GM10248 (cell line): ENCODE measurements at places on chromosomes 12 and 14.
A peak's percentile ranks its signal among the peaks of the same experiment; 100 is the strongest.

- no peak for DNase-seq
Measured at GRCh38 chr12:116436561-116437249, 122.5 kb upstream of the MAP1LC3B2 start.

- no peak for DNase-seq
Measured at GRCh38 chr12:28550757-28551704, 360.8 kb downstream of the CCDC91 start.

DNA sequence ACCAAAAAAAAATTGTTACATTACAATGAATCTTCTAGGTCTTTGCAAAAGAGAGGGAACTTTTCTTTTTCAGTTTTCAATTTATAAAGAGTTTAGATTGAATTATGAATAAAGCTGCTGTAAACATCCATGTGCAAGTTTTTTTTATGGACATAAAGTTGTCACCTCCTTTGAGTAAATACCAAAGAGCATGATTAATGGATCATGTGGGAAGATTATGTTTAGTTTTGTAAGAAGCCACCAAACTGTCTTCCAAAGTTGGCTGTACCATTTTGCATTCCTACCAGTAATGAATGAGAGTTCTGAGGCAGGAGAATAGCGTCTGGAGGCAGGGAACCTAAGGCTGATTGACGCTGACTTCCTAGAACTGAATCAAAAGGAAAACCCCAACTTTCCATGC lies 30.2 kb downstream of the LEMD3 start:
- DNase-seq: no peak

DNA sequence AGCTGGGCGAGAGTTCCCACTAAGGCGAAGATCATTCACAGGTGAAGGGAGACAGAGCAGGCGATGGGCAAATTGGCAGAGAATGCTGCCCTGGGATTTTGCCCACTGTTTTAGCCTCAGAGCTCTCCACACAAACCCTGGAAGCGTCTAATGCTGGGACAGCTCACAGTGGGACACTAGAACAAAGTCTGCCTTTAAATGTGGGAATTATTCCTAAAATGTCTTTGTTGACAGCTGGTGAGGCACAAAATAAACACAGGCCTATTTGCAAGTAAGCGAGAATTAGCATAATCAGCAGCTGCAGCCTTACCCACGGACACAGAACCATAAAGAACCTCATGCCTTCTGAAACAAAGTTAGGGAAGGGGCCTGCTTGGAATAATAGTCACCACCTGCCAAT lies 824.5 kb downstream of the AACS start:
- no peak for DNase-seq

- no peak for DNase-seq
Measured at GRCh38 chr12:93568091-93568490, 4.4 kb upstream of the SOCS2 start.

DNA sequence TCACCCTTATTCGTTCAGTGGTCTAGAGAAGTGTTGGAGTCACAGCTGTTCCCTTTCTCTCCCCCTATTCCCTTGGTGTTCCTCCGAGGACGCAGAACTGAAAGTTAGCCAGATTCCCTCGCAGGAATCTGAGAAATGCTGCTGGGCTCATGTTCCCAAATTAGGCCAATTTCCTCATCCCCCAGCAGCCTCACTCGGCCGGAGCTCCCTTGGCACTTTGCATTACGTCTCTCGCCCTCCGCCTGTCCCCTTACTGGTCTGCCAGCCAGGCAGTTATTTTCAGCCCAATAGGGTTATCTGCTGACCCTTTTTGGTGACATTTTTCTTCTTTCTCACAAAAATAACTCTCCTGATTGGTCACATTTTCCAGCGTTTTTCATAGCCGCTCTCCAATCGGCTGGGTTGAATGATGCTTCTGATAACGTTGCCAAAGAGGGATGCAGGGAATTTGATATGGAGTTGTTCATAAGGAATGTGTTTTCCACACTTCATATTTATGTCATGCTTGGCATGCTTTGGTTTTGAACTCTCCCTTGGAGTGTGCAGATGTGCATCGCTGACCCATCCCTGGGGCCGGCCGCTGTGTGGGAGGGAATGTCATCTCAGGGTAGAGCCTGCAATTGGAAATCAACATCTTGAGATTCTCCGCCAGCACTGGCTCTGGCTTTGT lies 9.9 kb downstream of the IFT43 start:
- DNase-seq: no peak

- DNase-seq: no peak
Measured at GRCh38 chr12:31321186-31321896, 4.6 kb downstream of the SINHCAF start.

GRCh38 chr12:25041006-25041741 lies 92.3 kb upstream of the BCAT1 start:
- DNase-seq: no peak

DNA sequence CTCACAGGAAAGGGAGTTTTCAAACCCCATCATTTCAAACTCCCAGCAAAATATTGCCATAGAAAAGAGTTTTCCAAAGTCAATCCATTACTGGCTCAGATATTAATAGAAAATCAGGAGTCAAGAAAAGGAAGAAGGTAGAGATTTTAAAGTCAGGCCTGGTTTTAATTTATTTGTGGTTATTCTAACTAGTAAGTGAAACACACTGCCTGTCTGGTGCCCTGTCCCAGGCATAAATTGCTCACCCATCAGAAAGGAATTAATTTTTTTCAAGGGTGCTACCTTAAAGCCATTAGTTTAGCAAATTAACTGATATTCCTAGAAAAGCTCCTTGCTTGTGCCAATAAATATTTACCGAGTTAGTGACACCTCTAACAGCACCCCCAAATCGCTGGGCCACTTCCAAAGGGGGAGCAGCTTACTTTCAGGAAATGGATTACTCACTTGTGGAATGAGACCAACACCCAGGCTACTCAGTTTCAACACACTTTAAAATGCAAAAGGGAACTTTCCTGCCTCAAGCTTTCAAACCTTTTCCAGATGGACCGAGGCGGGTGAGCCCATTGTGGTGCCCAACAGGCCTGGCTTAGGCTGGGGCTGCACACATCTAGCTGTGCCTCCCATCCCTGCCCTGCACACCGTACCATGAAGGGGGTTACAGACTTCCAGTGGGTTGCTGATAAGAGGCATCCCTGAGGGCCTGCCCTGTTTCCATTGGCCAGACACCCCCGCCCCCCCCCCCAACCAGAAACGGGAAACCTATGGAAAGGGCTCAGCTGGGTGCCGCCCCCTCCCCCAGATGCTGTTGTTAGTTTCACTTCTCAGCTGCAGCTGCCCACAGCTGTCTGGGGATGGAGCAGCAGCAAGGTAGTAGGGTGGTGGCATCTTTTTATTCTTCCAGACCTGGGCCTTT lies 117.2 kb downstream of the SAMD4A start:
- DNase-seq: no peak

DNA sequence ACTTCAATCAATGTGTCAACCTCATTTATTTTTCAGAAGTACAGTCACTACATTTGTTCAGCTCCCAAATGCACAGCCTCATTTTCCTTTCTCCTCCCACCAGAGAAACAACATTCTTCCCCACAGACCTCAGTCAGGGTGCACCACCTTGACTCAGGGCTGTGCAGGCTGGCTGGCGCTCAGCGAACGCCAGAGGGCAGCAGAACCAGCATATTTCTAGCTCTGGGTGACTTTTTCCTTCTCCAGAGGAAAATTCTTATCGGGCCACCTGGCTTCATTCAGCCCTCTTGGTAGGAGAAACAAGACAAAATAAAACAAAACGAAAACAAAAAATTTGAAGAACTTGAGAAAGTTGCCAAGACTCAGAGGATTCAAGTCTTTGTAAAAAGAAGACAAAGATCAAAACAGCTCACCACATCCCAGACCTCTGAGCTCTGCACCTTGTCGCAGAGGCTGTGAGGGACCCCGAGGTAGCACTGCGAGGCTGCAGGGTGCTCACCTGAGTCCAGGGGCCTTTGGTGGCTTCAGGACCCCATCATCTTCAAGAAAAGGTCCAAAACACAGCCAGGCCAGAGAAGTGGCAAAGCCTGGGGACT lies 33.7 kb downstream of the PAH start:
- peak; percentile 69 for DNase-seq

GRCh38 chr12:79618848-79619404 lies 71.8 kb downstream of the PAWR start:
- DNase-seq: no peak

DNA sequence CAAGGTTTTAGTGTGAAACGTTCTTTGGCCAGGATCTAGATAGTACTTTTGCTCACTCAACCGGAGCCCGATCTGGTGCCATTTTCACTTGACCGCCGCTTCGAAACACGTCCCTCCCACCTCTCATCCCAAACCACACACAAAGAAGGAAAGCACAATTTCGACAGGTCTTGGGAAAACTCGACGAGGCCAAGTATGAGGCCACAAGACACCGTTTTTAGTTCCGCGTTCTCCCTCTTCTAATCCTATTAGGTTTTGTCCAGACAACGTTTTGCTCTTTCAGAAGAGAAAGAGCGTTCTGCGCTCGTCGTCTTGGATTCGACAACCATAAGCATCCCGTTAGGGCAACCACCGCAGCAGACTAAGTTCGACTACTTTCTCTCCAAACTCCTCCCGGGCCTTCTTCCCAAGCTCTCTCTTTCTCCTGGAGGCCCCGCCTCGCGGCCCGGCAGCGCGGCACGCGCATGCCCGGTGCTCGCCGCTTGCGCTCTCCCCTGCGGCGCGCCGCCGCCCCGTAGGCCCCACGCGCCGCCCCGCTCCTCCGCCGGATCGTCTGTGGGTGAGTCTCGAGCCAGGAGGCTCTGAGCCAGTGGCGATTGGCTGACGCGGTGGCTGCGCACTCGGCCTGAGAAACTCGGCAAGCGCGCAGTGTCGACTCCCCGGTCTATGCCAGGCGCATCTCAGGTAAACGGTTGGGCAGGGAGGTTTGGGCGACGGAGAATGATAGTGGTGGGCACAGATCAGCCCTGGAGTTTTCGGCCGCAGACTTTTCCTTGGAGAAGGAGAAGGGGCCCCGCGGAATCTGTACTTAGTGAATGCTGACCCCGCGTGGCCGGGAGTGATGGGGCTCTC lies at the start of gene MIPOL1:
Gene MIPOL1 (plus strand): TSS at position 517 of the 852 bp plus-strand sequence. CDS start 49,952 bp downstream, outside the sequence.
- no peak for DNase-seq

DNA sequence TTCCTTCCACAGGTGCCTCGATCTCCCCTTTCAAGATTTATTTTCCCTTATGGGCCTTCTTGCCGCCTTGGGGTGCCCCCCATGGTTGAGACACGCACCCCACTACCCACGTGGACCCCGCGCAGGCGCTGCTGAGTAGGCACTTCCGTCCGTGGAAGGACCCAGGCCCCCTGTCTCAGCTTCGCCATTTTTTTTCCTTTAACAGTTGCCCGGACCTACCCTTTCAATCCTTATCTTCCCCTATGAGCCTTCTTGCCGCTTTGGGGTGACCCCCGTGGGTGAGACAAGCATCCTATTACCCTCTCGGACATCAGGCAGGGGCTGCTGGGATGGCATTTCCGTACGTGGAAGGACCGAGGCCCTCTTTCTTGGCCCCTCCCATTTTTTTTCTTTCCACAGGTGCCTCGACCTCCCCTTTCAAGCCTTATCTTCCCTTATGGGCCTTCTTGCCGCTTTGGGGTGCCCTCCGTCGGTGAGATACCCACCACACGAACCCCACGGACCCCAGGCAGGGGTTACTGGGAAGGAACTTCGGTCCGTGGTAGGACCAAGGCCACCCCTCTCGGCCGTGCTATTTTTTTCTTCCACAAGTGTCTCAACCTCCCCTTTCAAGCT lies 268.2 kb downstream of the ALG10 start:
- no peak for DNase-seq

DNA sequence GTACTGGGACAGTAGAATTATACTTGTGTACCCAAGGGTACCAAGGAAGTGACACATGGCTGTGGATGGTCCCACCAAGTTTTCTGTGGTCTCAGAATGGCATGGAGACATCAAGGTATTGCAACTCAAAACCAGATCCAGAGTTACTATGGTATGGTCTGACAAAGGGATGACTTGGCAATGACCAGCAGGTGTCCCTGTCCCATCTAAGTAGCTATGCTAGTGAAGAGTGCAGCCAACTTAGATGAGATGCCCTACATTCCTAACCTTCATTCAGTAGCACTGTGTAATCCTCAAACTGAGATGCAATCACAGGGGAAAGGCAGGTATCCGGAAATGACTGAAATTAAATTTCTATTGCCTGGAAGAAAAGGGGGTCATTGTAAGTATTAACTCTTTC lies 188.7 kb upstream of the TMEM260 start:
- DNase-seq: no peak

- DNase-seq: no peak
Measured at GRCh38 chr12:6765048-6765633, 1.0 kb upstream of the PTMS start.

GRCh38 chr12:14911131-14911530 lies 25.5 kb upstream of the MGP start:
- DNase-seq: no peak

- no peak for DNase-seq
Measured at GRCh38 chr12:19220852-19221466, 91.4 kb downstream of the PLEKHA5 start.

GRCh38 chr14:91400696-91401095 lies 16.9 kb downstream of the CCDC88C start:
- no peak for DNase-seq

DNA sequence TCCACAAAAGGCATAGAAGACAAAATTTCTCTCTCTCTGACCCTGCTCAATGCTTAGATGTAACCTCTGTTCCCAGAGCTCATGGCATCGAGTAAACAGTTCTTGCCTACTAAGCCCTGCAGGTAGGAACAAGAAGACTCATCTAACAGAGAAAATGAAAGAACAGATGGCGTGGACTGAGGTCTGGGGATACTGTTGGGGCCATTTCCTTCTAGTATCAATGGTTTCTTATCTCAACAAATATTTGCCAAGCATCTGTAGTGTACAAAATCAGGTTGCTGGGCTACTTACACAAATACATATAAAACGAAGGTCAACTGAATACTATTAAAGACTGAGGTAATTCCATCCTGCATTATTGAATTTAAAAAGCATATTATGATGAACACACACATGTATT lies 93.3 kb downstream of the RIMBP2 start:
- DNase-seq: no peak

GRCh38 chr14:81940651-81941050 lies 407.0 kb upstream of the SEL1L start:
- DNase-seq: no peak

DNA sequence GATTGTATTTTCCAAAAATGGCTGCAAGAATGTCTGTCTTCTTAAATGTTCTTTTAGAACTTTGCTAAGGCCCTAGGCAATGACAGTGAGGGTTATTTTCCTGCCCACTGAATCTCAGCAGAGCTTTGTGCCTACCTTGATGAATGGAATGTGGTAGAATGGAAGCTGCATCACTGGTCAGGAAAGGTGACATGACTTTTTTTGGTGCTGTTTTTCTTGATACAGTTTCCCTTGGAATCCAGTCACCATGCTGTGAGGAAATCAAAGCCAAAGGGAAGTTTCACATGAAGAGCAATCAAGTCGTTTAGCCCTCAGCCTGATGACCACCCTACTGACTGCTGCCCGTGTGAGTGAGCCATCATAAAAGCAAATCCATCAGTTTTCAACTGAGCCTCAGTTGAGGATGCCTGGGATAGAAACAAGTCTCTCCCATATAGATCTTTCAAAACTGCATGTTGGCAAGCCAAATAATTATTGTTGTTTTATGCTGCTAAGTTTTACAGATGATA lies 886.0 kb upstream of the FBXO33 start:
- no peak for DNase-seq

DNA sequence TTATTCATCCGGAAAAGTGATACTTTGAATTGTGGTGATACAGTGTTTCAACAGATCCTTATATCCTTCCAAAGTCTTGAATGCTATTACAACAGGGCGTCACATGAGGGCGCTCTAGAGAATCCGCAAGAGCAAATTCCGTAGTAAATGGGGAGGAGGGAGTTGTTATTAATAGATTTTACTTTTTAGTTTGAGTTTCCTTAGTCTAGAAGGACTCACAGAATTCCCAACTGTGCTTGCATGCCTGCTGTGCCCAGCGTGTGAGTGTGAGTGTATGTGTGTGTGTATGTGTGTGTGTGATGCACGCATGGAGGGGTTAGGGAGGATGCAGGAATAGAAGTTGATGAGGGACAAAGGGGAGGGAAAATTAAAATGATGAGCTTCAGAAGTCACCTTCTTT lies 375.3 kb downstream of the C12orf75 start:
- no peak for DNase-seq
